ENCODE measurements at places on chromosomes 3 and 15.

- DNase-seq = no peak
Measured at GRCh38 chr3:195774917-195775316, 36.8 kb downstream of the MUC4 start.

DNA sequence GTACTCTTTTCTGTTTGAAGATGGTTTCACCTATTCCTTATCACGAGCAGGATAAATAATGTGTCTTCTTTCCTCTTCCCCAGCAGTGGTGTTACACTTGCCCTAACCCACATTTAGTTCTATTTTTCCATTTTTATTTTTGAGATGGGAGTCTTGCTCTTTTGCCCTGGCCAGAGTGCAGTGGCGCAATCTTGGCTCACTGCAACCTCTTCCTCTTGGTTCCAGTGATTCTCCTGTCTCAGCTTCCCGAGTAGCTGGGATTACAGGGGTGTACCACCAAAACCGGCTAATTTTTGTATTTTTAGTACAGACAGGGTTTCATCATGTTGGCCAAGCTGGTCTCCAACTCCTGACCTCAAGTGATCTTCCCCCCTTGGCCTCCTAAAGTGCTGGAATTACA is 372.4 kb downstream of the FOXP1 start:
- no peak for DNase-seq

DNA sequence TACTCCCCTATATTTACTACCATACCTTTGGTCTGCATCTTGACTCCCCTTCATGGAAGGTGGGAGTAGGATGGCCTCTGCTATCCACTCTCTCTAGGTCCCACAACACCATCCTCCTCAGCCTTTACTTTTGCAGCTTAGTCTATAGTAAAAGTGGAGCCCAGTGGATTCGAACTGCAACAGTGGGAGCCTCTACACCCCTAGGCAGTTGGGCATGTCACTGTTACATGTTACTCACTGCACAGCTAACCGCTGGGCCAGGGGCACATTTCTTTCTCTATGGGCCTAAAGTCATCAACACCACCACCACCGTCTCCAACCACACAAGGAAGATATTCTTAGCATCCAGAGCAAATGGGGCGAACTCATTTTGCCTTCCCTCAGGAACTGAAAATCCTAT is 62.9 kb downstream of the KLF13 start:
- no peak for DNase-seq

- no peak for DNase-seq
Measured at GRCh38 chr3:197041875-197042488, 12.4 kb upstream of the MELTF start.

GRCh38 chr3:56835650-56836227 is 34.0 kb upstream of the ARHGEF3 start:
- DNase-seq = no peak

DNA sequence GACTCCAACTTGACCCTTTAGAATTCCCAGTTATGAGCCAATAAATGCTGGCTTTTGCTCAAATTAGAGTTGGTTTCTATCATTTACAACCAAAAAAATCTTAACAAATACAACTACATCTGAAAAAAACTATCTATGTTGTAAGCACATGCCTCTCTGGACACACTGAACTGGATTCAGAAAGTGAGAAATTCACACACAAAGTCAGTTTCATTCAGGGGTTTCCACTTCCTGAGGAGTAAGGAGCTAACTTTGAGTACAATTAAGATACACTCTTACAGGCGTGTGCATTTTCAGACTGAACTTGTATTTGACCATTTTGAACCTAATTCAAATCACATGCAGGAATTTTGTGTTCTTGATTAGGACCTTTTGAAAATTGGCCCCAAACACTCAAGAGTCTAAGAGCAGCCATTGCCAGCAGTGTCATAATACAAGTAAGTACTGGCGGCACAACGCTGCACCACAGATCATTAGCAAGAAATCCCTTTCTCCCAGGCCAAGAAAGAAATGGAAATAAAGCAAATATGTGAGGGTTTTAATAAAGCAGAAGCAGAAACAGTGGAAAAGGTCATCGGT is 31.2 kb downstream of the LINS1 start:
- DNase-seq = no peak

DNA sequence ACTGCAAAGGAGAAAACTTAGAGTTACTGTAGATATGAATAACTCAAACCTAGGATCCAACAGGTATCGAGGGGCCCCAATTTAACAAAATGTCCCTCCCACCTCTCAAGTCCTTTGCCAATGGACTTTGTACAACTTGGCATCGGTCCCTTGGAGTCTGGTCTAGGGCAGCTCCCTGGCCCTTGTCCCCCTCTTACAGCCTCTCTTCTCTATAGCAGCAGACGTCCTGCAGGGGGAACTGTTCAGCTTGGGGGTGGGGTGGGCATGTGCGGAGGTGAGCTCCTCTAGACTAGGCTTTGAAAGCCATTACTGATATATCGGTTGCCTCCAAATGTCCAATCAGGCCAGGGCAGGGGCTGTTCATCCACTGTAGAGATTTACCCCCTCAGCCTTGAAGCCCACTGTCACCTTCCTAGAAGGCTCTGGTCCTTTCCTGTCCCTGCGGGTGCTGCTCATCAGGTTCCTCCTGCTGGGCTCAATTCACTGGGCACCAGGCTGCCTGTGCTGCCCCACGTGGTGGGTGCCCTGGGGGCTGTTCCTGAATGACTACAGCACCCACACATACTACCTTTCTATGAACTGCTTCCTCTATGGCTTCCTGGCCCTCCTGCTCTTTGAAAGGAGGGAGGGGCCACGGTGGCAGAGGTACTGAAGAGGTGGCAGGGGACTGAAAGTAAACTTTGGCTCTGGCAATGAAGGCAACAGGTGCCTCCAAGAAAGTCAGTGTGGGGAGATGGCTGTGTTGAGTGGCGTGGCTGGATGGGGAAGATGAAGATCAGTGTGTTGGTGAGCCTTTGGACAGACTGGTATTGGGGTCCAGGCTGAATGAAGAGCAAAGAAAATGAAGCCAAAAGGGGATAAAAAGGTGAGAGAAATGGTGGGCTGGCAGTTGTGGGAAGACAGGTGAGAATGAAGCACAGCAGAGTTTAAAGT is 78.8 kb upstream of the MEX3B start:
- no peak for DNase-seq

DNA sequence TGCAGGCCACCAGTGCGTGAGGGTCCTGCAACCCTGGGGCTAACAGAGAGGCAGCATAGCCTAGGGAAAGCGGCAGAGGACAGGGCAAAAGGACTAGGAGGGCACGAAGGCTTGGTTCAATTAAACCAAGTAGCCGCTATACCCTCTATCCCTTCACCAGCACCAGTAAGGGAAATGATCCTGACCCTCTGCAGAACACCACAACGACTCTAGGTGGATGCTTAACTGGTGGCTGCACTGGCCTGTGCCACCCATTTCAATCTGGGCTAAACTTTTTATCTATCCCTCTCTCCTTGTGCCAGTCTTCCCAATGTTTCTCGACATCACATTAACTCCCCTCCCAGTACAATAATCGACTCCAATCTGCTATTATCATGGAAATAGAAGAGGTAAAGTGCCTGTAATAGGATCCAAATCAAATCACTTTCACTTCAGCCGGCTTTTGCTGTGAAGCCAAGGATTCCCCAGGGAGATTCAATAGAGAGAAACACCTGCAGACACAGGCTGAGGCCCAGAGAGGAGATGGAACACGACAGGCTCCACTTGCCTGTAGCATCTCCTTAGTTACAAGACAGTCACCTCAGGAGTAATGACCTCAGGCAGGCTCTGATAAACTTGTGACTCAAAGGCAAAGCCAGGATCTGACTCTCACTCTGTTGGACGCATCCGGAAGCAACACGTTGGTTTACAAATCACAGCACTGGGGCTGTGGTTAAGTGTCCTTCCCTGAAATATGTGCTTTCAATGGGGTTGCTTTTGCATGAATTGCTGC is 791.6 kb upstream of the ARRDC4 start:
- no peak for DNase-seq

- no peak for DNase-seq
Measured at GRCh38 chr15:74889390-74889882, 406 bp upstream of the MPI start.

DNA sequence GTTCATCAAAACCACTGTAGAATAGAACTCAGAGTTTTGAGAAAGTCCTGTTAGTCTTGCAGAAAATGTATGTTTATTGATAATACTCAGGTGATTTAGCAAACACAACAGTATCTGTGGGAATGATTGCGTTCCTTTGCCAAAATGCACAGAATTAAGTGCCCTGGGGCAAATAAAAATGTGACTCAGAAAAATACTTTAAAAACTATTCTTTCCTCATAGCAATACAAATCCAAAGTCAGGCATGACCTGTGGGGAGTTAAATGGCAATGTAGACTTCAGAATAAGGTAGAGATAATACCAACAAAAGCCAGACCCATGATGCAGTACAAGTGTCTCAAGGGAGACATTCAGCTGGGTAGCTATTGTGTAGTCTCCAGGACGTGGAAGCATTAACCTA is 72.3 kb upstream of the SNTN start:
- DNase-seq = no peak

GRCh38 chr3:5140839-5141238 is 18.7 kb downstream of the ARL8B start:
- DNase-seq = no peak

Data from activated T-helper 1 cell treated with Interleukin-2 at 50 U/mL for 16 hours (primary cell).